Dermis blood vessel endothelial cell (primary cell): ENCODE measurements at places on chromosomes 5 and 9. TPM values are rescaled to one million over a fixed set of nuclear protein-coding genes. Genes with fewer than 3 reads are reported as not detected.

The GTF3C4 gene
- 13.1 and 20.1 TPM in 2 replicates for total RNA-seq

The IFNK gene
- total RNA-seq = not detected in 2 replicates

The ANKRD33B gene
- total RNA-seq = 2.0 and 3.4 TPM in 2 replicates

The IFNA21 gene
- total RNA-seq = not detected in 2 replicates

The SLCO6A1 gene
- total RNA-seq = not detected in 2 replicates

The TRIM7 gene
- 2.7 and 5.2 TPM in 2 replicates for total RNA-seq

The KLF4 gene
- 0.98 and 4.6 TPM in 2 replicates for total RNA-seq

The FLT4 gene
- 341 and 471 TPM in 2 replicates for total RNA-seq

The CHSY3 gene
- total RNA-seq = 2.5 and 3.9 TPM in 2 replicates

The TMEM141 gene
- 47.9 and 98.5 TPM in 2 replicates for total RNA-seq

The SHB gene
- total RNA-seq = 32.8 and 33.4 TPM in 2 replicates

The PRRT1B gene
- total RNA-seq = not detected in 2 replicates

The CDC20B gene
- total RNA-seq = 0.05 TPM in 1 of 2 replicates, not detected in the other

The ACER2 gene
- 10.7 and 15.7 TPM in 2 replicates for total RNA-seq

The NNT gene
- 84.6 and 126 TPM in 2 replicates for total RNA-seq

The DOCK8 gene
- total RNA-seq = 4.4 and 6.8 TPM in 2 replicates

The AGXT2 gene
- 0.05 TPM in 1 of 2 replicates, not detected in the other for total RNA-seq

The SETX gene
- 92.7 and 123 TPM in 2 replicates for total RNA-seq

The SH3RF2 gene
- 0.05 and 0.17 TPM in 2 replicates for total RNA-seq

The OR1J2 gene
- not detected in 2 replicates for total RNA-seq

The OR4F3 gene
- not detected in 2 replicates for total RNA-seq

The MZB1 gene
- 0.14 TPM in 1 of 2 replicates, not detected in the other for total RNA-seq
